CD8-positive, alpha-beta T cell (primary cell): ENCODE measurements at places on chromosomes 11 and 22.

DNA sequence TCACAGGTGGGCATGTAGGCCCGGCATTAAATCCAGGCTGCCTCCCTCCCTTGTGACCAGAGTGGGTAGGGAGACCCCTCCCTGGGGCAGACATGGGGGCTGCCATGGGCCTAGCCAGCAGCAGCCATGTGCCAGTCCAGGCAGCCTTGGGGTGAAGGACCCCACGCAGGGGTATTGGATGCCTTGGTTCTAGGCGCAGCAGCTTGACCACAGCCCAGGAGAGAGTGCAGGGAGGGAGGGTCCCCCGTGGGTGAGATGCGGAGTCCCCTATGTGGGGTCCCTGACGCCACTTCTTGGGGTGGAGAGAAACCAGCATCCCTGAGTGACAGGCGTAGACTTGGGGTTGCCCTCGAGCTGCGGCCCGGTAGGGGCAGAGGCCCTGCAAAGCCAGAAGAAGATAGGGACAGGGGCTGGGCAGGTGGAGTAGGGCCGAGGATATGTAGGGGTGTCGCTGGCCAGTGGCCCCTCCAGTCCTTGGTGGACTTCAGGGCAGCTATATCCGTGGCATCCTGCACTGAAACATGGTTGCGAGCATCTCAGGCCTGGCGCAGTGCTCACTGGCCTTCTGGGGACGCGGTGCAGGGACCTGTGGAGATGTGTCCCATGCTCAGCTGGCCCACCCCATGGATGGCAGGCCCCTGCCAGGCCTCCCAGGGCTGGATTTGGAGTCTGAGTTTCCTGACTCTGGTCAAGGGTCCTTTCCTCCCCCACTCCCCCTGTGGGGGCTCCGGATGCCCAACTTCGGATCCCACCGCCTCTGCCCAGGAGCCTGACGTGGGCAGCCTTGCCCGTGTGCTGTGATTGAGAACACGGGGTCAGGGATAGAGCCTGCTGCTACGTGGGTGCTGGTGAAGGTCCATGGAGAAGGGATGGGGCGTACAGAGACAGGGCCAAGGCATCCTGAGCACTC, 1179.8 kb downstream of the BRD1 start:
- no peak for DNase-seq

DNA sequence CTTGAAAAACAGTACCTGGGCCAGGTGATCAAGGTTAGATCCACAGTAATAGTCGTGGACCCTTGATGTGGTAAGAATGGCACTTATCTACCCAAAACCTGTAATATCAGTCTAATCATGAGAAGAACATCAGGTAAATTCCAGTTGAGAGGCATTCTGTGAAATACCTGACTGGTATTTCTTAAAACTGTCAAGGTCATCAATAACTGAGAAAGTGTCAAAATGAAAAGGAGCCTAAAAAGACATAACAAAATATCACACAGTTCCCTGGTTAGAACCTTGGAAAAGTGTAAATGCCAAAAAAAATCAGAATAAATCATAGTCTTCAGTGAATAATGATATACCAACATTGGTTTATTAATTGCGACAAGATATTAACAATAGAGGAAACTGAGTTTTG, 155.4 kb upstream of the CCDC90B start:
- DNase-seq, result no peak

DNA sequence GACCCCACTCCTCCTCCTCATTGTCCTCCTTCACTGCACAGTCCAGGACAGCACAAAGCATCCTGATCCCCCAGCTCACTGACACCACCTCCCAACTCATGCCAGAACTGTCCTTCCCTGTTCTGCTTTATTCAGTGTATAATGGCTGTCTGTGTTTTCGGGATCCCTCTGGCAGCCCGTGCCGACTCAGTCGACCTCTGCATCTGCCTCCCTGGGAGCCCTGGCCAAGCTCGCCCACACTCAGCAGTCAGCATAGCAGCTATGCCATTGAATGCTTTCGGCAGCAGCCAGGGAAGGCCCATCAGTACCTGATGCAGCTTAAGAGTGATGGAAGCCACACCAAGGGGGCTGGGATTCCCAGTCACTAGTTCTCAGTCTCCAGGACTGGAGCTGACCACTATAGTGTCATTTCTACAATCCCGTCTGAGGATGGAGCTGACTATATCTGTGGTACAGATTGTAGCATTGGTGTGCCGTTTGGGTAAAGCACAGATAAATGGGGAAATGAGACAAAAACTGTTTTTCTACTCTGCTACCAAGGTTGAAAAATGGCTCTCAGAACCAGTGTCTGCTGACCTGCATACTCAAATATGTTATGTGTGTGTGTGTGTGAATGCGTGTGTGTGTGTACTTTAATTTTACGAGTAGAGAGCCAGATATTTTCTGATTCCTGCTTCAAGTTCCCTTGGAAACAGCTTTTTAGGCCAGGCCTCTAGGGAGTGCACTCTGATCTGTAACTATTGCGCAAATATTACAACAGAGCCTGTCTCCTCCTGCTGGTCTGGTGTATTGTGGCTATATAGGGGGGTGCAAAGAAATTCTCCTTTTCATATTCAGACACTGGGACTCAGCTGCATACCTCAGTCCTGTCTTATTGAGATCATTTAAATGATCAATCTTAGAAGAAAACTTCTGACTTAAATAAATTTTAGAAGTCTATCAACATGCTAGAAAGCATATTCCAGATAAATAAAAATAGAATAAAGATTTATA, 78.8 kb upstream of the TOP3B start:
- no peak for DNase-seq

DNA sequence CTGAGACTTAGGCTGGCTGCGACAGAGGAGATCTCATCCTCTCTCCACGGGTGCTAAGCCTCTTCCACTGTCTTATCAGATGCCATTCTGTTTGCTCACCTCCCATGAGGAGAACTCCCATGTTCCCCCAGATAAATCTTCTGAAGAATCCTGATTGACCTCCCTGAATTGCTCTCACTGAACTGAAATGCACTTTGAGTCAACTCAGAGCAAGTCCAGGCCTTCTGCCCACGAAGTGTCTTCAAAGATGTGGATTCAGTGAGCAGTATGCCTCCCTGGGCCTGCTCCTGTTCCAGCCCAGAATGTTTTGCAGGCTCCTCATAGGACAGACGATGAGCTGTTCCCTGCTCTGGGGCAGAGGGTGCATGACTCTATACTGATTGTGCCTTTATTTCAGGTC, 17.4 kb downstream of the TUB start:
- DNase-seq, result no peak

- no peak for DNase-seq
These were observed 6.2 kb upstream of the UBE4A start for GRCh38 chr11:118353084-118353710.

- no peak for DNase-seq
These were observed 66.6 kb downstream of the CACNG2 start for GRCh38 chr22:36636916-36637315.

DNA sequence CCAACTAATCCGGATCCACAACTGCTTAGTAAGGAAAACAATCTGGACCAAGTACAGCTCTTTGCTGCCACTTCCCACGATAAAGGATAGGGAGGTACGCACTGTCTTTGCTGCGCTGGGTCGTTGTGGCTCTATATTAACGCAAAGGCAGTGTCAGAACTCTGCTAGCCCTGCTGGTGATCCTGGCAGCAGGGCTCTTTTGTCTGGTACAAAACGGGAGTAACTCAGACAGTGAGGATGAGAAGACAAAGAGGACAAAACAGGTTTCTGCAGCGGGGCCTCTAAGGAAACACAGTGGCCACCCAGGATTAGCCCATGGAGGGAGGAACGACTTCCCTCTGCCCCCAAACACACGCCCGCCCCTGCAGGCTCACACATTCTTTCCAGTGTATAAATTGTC, 26.1 kb downstream of the GAL start:
- no peak for DNase-seq

- DNase-seq, result no peak
These were observed 1.6 kb upstream of the DNAJB13 start for GRCh38 chr11:73949246-73949645.

DNA sequence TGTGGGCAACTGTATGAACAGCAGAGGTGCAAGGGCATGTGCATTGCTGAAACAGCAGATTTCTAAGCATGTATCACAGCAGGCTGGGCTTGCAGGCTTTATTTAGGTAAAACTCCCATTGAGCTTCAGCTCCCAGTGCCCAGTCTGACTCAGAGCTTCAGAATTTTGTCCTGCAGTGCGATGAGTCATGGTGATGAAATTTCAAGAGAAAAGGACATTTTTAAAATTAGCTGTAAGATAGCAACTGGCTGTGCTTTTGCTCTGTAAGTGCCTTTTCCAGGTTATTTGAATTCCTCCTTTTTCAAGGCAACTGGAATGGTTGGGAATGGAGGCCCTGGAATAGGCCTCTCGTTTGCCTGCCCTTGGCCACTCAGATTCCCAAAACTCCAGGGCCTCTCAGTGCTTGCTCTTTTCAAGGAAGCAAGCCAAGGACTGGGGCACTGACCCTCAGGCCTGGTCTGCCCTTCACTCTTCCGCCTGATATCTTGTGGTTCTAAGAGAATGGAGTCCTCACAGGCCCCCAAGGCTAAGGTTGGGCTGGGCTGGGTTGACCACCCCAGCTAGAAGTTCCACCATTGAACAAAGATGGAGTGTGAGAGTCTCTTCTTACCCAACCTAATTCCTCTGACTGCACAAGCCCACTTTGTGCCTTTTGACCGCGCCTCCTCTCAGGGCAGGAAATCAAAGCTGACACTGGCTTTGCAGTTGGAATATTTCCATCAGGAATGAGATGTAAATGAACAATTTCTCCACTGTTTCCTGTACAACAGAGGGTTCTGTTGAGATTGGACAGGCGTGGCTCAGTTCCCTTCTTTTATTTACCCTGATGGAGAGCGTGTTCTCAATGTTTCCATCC, 59.5 kb upstream of the PRSS23 start:
- no peak for DNase-seq

DNA sequence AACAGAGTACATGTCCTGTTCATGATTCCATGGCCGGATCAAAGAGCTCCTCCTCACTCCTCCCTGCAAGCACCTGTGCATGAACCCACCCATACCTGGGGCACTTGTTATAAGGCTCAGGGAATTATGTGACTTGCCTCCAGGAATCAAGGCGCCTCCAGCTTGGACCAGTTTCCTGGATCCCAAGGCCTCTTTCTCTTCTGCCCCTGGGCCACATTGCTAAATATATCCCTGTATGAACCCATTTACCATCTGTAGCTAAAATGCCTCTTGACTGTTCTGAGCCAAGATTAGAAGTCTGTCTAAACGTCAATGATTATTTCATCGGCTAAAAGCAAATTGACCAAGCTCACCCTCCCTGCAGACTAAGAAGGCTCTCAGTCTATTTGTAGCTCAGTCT, 135.6 kb downstream of the KIRREL3 start:
- DNase-seq, result no peak

DNA sequence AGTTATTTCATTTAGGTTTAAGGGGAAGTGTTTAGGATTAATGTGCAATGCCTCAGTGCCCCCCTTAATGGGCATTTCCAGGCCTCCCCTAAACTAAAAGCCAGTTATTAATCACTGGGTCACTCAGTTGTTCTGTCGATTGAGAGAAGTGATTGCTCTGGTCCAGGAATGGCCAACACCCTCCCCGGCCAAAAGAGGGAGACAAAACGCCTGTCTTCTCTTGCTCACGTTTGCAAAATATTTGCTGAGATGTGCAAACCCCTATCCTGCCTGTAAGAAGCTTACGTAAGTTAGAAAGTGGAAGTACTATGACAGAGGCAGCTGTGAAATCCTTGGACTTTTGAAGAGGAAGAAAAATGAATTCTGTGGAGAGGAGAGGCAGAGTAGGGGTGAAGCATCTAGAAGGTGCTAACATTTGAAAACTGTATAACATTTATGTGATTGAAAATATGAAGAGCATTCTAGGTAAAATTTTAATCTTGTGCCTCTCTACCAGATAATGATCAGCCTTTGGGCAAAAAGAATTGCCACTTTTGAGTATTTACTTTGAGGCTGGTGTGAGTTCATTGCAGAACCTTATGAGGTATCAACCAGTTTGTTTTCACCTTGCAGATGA, 37.7 kb downstream of the NTM start:
- no peak for DNase-seq

DNA sequence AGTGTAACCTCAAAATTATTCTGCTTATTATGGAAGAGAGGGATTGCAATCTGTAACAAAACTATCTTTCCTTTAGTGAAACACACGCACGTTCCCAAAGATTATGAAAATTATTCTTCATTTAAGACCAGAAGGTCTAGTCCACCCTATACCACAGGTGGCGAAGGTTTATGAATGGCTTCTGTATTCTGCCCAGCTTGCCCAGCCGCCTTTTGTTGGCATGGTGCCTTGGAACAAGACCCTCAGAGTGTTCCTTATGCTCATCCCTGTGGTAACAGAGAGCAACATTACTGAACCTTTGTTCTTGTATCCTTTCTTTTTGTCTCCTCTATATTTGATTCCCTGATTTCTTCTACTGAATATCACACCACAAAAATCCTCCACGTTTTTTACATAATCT, 116.4 kb downstream of the FAR1 start:
- no peak for DNase-seq

DNA sequence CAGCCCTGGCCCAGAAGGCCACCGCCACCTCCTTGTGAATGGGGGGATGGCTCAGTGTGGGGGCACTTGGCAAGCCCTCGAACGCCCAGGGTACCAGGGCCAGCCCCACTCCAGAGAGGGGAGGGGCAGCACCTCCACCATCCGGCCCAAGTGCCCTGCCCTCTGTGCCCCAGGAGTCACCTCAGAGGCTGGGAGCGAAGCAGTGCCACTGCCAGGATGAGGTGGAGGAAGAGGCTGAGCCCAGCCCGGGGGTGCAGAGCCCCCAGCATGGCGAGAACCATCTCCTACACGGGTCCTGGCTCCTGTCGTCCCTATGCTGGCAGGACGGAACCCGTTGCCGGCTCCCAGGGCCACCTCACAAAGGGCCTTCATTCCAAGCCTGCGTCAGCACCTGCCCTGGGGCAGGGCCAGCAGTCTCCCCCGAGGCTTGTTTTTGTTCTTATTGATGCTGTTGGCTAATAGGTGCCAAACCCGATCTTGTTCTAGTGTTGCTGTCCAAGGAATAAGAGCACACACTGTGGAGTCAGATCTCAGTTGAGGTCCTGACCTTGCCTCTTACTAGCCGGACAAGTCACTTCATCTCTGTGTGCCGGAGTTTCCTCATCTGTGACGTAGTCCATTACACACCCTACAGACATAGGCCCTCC, at the start of gene FREY1:
TSS of gene FREY1 (minus strand) at position 307 of the 647 bp plus-strand sequence. CDS start at position 281, 26 bp downstream.
- no peak for DNase-seq

GRCh38 chr11:95364324-95365295, 133.6 kb upstream of the SESN3 start:
- DNase-seq, result no peak

DNA sequence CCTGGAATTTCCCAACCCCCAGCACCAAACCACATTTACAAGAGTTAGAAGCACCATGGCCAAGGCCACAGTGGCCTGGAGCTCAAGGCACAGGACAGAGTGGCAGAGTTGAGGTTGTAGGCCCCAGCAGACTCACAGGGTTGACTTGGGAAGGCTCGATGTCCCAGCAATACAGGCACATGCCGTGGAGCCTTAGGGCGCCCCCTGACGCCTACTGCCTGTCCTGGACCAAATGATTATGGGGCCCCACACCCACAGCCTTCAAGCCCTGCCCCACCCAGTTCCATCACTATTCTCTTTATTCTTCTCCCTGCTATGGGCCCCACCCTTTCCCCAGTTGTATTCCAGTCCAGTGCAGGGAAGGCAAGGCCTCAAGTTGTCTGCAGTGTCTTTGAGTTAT, at the start of gene CCDC179:
TSS of gene CCDC179 (minus strand) at position 234 of the 400 bp plus-strand sequence. CDS start at position 181, 53 bp downstream.
- DNase-seq, result no peak
